ENCODE measurements at places on chromosomes 5 and 9. TPM values are rescaled to one million over a fixed set of nuclear protein-coding genes. Genes with fewer than 3 reads are reported as not detected.
A peak's percentile ranks its signal among the peaks of the same experiment; 100 is the strongest.

ZNF618 gene
- total RNA-seq, result 1.1 TPM

EQTN gene
- not detected for total RNA-seq

CTXN3 gene
- total RNA-seq, result not detected

HAPLN1 gene
- total RNA-seq, result 1.1 TPM

DNA sequence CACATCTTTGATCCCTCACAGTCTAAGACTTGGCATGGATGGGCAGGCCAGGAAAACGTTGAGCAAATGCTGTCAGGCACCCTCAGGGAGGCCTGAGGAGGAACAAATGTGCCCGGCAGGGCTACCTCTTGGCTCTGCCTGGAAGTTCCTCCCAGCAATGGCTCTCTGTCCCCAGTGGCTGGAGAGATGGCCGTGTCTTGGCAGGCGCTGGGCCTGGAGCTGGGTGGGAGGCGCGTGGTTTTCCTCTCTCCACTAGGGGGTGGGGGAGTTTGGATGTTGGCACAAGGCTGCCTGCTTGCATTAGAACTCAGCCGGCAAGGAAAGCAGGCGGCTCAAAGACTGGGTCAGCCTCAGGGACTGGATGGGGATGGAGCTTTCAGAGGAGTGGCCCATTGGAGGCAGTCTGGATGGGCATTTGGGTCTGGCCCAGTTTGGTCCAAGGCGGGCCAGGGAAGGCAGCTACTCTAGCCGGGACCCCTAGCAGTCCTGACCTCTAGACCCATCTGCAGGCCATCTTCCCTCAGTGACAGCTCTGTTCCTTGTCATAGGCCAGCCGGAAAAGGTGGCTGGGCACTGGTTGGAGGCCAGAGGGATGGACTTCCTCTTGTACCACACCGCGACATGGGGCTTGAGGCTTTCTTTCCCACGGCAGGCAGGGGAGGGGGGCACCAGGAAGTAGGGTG is 68.2 kb upstream of the STC2 start:
- no peak overlapping the region for H3K4me3 ChIP-seq
- H3K36me3 ChIP-seq, result no peaks in the 10 kb centered on the region
- H3K4me1 ChIP-seq, result no peaks in the 10 kb centered on the region
- H3K27ac ChIP-seq, result no peak overlapping the region
- no peak for DNase-seq
- H3K27me3 ChIP-seq, result peaks cover 3% of the 10 kb centered on the region

DNA sequence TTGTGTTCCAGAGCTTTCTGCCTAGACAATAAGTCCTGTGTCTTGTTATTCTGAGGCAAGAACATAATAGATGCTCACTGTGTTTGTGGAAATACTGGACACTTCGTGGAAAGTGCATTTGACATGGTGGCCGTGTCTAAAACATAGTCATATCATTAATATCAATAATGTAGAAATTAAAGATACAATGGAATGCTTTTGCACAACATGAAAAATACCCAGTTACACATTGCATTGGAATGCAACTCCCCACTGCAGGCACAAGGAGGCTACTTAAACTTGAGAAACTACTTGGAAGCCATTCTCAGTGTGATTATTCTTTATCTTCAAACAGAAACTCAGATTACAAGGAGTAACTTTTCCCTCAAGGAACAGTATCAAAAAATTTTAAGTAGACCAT is 145.3 kb upstream of the ZNF462 start:
- no peak overlapping the region for H3K4me3 ChIP-seq
- H3K4me1 ChIP-seq, result peaks cover 7% of the 10 kb centered on the region

DNA sequence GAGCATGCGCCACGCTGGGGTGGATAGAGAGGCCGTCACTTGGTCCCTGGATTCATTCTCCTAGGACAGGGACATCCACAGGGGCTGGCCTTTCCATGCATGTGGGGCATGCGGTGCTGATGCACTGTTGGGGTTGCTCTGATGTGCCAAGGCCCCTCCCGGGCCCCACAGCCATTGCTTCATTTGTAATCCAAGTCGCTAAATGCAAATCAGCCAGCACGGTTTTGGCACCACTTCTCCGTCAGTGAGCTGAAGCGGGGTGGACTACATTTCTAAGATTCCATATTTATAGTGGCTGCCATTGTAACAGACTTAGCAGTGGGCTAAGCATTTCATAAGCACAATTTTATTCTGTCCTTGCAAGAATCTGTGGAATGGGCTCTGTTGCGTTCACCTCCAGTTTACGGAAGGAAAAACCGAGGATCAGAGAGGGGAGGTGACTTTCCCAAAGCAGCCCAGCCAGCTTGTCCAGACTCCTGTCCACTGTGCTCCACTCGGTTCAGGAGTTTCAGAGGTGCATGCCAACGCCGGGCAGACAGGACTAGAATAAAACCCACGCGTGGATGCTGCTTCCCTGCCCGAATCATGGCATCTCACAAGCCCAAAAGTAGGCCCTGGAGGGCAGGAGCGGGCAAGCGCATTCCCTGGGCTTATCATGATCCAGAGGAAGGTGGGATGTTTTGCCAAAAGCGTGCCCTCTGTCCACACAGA is 102.6 kb upstream of the COL5A1 start:
- H3K4me1 ChIP-seq, result peaks cover 19% of the 10 kb centered on the region
- peaks cover 42% of the 10 kb centered on the region for H3K27me3 ChIP-seq
- peak overlapping the region; percentile 52 for H3K27ac ChIP-seq
- H3K4me3 ChIP-seq, result no peak overlapping the region
- DNase-seq, result no peak

DNA sequence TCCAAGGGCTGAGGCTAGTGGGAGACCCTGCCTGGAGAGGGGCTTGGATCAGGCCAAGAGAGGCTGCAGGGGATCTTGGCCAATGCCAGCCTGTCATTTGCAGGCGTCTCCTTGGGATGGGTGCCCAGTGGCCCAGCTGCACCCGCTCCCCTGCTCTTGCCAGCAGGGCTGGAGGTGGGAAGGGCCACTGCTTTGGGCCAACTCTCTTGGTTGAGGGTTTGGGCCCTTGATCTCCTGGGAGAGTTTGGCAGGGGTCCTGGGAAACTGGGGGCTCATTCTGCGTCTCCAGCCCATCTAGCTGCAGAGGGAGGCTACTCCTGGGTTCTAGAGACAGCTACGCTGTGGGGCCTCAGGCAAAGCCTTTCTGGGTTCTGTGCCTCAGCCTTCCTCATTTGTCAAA is 10.5 kb downstream of the PSD2 start:
- peaks cover 9% of the 10 kb centered on the region for H3K27me3 ChIP-seq
- no peak for DNase-seq
- H3K4me1 ChIP-seq, result no peaks in the 10 kb centered on the region
- no peaks in the 10 kb centered on the region for H3K36me3 ChIP-seq
- H3K27ac ChIP-seq, result no peak overlapping the region

DNA sequence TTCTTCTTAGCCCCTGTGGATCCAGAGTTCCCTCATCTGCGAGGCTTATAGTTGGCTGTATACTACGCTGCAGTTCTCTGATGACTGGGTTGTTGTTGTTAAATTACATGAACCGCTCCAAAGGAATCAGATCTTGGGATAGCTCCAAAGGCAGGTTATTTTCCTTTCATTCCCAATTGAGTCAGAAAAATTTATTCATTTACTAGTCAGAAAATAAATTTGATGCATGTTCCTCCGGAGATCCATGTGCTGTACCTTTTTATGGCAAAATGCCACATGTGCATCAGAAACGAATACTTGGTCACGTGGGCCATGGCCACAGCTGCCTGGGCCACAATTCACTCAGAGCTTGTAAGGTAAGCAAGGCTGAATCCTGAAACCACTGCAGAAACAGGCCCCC is 304.0 kb downstream of the NR2F1-AS1 start:
- H3K4me3 ChIP-seq, result no peak overlapping the region
- no peaks in the 10 kb centered on the region for H3K27me3 ChIP-seq
- no peak for DNase-seq

- H3K27me3 ChIP-seq, result no peaks in the 10 kb centered on the region
- H3K4me3 ChIP-seq, result no peak overlapping the region
- DNase-seq, result no peak
- H3K4me1 ChIP-seq, result peaks cover 5% of the 10 kb centered on the region
- H3K36me3 ChIP-seq, result no peaks in the 10 kb centered on the region
These were observed 17.9 kb downstream of the HNRNPK start for GRCh38 chr9:83962165-83962564.

GRCh38 chr9:77375956-77376532 is 198.7 kb downstream of the VPS13A start:
- H3K4me1 ChIP-seq, result no peaks in the 10 kb centered on the region
- DNase-seq, result no peak
- no peak overlapping the region for H3K27ac ChIP-seq

GRCh38 chr5:131328536-131329285 is 64.9 kb downstream of the CDC42SE2 start:
- no peak overlapping the region for H3K4me3 ChIP-seq
- H3K27me3 ChIP-seq, result no peaks in the 10 kb centered on the region
- H3K4me1 ChIP-seq, result peaks cover 58% of the 10 kb centered on the region

OR1Q1 gene
- total RNA-seq, result not detected

GRCh38 chr9:18338042-18338441 is 135.9 kb upstream of the ADAMTSL1 start:
- no peak overlapping the region for H3K4me3 ChIP-seq
- H3K27ac ChIP-seq, result no peak overlapping the region
- no peaks in the 10 kb centered on the region for H3K36me3 ChIP-seq
- H3K27me3 ChIP-seq, result no peaks in the 10 kb centered on the region

- no peaks in the 10 kb centered on the region for H3K27me3 ChIP-seq
- no peak overlapping the region for H3K27ac ChIP-seq
- no peaks in the 10 kb centered on the region for H3K36me3 ChIP-seq
- DNase-seq, result no peak
- H3K4me1 ChIP-seq, result no peaks in the 10 kb centered on the region
- no peak overlapping the region for H3K4me3 ChIP-seq
These were observed 55.7 kb downstream of the GLIS3 start for GRCh38 chr9:4243877-4244812.

DNA sequence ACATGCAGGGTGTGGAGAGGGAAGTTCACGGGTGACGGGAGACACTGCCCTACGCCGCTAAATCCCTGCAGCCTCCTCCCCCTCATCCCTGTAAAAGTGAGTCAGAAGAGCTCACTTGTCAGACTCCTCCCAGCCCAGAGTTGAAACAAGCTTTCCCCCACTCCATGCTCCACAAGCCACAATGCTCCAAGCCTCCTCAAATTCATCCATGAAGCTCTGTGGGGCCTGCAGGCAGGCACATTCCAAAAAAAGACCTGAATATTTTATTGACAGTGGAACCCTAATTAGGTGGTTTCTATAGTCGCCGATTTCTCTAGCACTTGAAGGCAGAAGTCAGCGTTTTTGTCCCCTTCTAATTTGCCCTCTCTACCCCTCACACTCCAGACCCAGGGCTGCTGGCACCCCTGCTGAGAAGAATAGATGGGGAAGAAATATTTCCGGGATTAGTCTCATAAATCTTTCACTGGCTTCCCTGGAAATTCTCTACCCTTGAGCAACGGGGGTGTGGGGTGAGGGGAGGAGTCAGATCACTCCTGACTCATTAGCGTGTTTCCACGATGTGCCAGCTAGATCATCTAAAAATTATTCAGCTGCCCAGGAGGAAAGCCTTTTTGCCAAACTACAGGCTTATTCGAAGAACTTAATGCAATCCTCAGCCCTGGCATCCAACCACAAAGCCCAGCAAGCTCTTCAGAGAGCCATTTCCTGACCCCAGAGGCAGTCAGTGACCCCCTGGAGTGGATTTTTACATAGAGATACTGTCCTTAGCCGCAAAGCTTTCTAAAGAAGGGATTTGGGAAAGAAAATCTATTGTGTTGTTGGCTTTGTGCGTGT is 97.1 kb downstream of the ENC1 start:
- H3K4me3 ChIP-seq, result no peak overlapping the region
- DNase-seq, result no peak
- H3K4me1 ChIP-seq, result peaks cover 3% of the 10 kb centered on the region

RAB3C gene
- total RNA-seq, result 0.39 TPM

UGT3A2 gene
- total RNA-seq, result not detected

DNA sequence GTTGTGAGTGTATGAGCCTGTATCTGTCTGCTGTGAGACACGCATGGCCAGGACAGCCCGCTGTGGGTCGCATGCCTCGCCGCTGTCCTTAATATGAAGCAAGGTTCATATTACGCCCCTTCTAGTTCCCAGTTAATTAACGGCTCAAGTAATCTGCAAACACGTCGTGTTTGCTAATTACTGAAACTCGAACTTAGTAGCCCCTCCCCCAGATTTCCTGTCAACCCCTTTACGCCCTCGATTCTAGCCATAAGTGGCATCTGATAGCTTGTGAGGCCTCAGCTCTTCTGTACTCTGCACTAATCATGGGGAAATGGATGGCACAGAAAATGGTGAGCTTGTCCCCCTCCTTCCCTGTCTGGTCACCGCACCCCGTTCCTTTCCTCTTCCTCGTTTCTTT is 116.9 kb upstream of the OTULINL start:
- no peak overlapping the region for H3K27ac ChIP-seq
- no peak for DNase-seq
- peaks cover 25% of the 10 kb centered on the region for H3K4me1 ChIP-seq
- no peaks in the 10 kb centered on the region for H3K27me3 ChIP-seq

GRCh38 chr5:128241051-128241695 is 157.6 kb downstream of the SLC12A2 start:
- H3K27me3 ChIP-seq, result no peaks in the 10 kb centered on the region
- no peaks in the 10 kb centered on the region for H3K4me1 ChIP-seq
- H3K4me3 ChIP-seq, result no peak overlapping the region
- no peak overlapping the region for H3K27ac ChIP-seq

SV2C gene
- 0.09 TPM for total RNA-seq

RAPGEF6 gene
- total RNA-seq, result 12.7 TPM

DNA sequence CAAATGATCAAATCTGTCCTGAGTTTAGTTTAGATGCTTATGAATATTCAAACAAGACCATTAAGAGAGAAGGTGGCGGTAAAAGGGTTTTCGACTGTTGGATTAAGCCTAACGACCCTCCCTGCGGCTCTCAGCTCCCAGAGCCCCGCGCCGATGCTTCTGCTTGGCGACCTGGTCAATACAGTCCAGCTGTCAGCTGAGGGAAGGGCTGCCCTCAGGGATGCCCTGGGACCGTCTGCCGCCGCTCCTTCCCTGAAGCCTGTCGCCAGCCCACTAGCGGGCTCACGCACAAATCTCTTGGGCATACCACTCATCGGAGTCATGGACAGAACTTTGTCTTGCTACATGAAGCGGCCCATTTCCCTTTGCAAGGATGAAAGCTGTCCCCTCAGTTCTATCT is 136.6 kb upstream of the RAPGEF1 start:
- H3K4me1 ChIP-seq, result peaks cover 7% of the 10 kb centered on the region
- H3K36me3 ChIP-seq, result peaks cover 8% of the 10 kb centered on the region
- H3K27me3 ChIP-seq, result no peaks in the 10 kb centered on the region
- H3K27ac ChIP-seq, result no peak overlapping the region
- no peak overlapping the region for H3K4me3 ChIP-seq

OR1L8 gene
- not detected for total RNA-seq

PDGFRB gene
- 88.4 TPM for total RNA-seq

DNA sequence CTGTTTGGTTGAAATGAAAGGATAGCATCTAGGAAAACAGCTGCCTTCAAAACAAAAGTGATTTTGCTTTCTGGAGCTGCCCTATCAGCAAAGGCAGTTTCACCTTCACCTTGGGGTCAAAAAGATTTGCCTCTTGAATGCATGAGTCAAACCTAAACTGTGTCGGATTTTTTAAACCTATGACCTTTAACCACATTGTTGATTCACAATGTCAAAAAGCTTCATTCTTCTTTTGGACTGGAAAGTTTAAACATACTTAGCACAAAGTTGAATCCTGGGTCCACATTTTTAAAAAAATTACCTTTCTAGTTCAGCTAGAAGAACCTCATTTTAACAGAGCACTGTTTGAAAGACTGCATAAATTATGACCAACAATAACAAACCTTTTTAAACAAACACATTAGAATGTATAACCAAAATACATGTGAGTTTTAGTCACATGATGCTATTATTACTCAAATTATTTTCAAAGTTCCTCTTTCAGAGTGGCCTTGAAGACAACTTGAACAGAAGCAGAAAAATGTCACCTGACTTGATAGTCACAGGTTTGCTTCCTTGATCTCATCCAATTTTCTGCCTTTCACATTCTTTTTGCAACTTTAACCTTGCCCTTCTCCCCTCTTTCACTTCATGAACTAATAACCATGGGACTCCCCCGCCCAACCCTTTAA is 109.7 kb upstream of the LHFPL2 start:
- H3K36me3 ChIP-seq, result no peaks in the 10 kb centered on the region
- DNase-seq, result no peak
- no peak overlapping the region for H3K4me3 ChIP-seq
- no peaks in the 10 kb centered on the region for H3K27me3 ChIP-seq
- peak overlapping the region; percentile 36 for H3K27ac ChIP-seq
